ENCODE measurements at places on chromosomes 3 and 15.

DNA sequence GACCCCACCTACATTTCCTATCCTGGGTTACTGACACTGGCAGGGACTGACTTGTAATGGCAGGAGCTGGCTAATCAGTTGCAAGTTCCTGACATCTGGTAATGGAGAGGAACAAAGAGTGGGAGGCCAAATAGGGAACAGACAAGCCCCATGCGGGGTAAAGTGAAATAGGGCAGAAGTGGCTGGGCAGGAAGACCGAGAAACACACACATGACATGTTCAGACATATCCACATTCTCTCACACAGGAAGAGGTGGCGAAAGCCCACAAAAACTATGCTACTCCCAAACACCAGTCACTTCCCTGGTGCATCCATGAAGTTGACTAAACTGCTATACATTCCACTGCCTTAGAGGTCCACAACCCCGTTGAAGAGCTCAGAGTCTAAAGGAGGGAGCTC is 394.1 kb upstream of the TBL1XR1 start:
- DNase-seq: no peak

- no peak for DNase-seq
Measured at GRCh38 chr15:56530157-56530556, 65.2 kb upstream of the MNS1 start.

GRCh38 chr15:79820820-79821219 is 76.0 kb downstream of the MTHFS start:
- no peak for DNase-seq

- DNase-seq: no peak
Measured at GRCh38 chr3:141784531-141784930, 21.3 kb downstream of the GRK7 start.

DNA sequence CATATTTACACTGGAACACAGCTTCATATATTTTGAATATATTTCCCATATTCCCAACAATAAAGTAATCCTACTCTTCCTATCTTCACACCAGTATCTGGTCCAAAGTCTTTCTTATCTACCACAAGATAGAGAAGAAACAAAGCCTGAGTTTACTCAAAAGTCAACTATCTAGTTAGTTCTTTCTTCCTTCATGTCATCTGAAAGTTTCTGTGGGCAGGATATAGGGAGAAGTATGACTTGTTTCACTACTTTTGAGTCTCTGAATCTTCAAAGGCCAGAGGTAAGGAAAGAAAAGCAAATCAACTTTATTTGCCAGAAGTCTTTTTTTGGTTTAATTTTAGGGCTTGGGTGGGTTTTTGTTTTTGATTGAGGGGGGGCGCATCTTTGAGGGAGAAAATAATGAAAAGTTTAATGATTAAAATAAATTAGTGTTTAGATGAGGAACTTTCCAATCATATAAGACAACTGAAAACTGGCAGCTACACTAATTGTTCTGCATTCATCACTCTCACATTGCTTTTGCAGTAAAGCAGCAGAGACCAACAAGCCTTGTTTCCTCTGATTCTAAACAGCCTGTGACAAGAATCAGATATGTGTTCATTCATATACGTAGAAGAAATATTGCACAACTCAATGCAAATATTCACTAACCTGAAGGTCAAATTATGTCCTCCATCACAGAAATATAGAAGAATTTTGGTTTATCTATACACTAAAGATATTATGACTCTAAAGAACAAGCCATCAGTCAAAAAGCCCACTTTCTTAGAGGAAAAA is 421.4 kb downstream of the SHQ1 start:
- no peak for DNase-seq

DNA sequence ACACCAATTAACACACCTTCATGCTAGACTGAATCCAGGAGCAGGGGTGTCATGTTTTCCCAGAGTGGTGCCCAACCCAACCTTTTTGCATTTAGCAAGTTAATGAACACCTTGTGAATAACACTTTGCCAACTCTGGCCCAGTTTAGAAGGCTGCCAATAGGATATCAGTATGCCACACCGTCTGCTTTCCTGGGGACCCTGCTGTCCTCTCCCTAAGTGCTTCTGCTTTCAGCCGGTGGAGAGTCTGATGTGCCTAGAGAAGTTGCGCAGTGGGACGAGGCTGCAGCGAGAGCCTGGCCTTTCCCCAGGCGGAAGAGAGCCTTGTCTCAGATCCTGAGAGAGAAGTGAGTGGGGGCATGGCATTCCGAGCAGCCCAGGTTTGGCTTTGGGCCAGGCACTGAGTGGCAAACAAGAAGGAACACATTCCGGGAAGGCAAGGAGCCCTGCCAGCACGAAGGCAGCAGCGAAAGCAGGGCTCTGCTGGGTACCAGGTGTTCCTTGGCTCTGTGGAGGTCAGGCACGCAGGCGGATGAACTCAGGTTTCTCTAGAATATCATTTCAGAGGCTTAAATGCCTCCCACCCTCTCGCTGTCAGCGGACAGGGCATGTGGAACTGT is 36.9 kb downstream of the SENP8 start:
- DNase-seq: peak; percentile 85

GRCh38 chr15:67019069-67019468 is 46.3 kb upstream of the SMAD3 start:
- no peak for DNase-seq

- no peak for DNase-seq
Measured at GRCh38 chr3:125960066-125960424, 8.9 kb upstream of the ROPN1B start.

- DNase-seq: no peak
Measured at GRCh38 chr15:25721605-25721955, 141.5 kb downstream of the ATP10A start.

GRCh38 chr3:118692416-118692815 is 342.2 kb downstream of the IGSF11 start:
- DNase-seq: peak; percentile 4

DNA sequence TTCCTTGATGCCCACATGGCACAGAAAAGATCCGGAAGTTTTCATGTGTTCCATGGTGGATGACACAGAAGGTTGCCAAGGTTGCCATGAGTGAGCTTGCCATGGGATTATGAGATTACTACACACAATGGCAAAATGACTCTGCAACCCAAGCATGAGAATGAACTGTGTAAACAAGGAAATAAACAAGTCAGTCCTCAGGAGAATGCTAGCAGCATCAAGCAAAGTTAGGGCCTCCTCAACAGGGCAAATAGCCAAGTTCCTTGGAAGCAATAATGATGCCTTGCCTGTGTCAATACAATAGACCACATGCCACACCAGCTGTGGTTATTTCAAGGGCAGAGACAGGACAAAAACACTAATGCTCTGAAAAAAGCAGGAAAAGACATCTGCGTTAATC is 41.8 kb downstream of the AQR start:
- DNase-seq: no peak

- no peak for DNase-seq
Measured at GRCh38 chr3:64455351-64455750, 230.1 kb upstream of the PRICKLE2 start.

DNA sequence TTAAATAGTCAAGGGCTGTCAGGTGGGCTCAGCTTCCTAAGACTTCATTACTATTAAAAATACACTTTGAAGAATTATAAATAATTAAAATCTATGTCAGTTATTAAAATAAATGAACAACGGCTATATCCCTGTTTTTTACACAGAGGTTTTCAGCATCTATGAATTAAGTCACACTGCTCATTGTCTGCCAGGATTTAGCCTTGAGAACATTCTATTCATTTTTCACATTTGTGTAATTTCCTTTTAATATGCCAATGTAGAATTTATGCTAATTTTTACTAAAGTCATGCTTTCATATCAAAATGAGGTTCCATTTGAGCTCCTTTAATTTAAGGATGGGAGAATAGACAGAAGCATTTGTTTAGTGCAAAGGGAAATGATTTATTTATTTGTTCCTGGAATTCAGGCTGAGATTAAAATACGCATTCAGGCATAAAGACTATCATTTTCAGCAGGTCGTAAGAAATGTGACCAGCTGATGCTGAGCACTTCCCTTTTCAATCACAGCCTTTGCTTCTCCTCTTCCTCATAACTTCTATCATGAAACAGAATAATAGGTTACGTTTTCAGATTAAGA is 345.1 kb downstream of the MFSD1 start:
- DNase-seq: no peak

DNA sequence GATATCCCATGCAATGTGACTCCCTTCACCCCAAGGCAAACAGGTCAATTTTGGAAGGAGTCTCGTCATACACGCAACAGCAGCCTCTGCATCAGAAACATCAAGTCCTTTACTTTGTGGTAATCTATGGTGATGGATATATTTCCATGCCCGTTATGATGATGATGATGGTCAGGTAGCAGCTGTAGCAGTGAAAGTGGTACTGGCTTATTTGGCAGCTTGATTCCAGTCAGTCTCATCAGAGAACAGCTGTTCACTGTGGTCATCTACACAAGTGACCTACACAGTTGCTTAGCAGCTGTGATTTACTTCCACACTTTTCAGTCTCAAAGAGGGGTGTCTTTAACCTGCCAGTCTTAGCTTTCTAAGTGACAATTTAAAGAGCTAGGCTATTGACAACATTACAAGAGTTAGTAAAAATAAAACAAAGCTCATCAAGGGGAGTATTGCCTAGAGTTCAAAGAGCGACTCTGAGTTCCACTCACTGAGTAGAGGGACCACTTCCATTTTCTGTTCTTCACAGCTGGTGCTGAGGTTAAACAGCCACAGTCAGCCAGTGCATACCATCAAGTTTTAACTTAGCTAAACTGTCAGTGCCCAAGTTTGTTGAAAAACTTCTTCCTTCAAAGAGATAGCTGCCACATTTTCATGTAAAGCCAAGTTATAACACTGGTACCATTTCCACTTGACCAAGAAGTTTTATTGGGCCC is 587.4 kb upstream of the KCNMB2 start:
- DNase-seq: no peak

GRCh38 chr3:10982782-10983181 is 9.8 kb upstream of the SLC6A1 start:
- DNase-seq: no peak

GRCh38 chr15:79248183-79248582 is 34.3 kb upstream of the ANKRD34C start:
- no peak for DNase-seq

DNA sequence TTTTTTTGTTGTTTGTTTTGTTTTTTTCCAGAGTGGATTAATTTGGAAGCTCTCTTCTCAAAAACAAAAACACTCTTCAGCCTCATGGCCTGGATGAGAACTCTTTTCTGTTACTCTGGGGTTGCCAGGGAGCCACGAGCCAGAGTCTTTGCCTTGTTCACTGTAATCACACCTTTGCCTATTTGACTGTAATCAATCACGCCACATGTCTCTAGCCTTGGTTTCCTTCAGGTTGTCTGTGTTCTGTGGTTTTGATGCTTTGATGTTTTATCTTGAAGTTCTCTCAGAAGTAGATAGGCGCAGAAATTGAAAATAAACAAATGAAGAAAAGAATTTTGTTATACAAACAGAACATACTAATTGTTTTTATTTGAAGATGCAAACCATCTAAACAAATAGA is 62.3 kb upstream of the IGF1R start:
- no peak for DNase-seq

DNA sequence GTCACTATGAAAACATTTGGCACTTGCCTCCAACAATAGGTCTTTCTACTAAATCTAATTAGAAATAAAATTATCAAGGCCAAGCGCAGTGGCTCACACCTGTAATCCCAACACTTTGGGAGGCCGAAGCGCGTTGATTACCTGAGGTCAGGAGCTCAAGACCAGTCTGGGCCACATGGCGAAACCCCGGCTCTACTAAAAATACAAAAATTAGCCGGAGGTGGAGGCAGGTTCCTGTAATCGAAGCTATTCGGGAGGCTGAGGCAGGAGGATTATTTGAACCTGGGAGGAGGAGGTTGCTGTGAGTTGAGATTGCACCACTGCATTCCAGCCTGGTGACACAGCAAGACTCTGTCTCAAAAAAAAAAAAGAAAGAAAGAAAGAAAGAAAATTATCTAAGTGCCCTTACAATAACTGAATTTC is 1.6 kb upstream of the PLD1 start:
- no peak for DNase-seq

DNA sequence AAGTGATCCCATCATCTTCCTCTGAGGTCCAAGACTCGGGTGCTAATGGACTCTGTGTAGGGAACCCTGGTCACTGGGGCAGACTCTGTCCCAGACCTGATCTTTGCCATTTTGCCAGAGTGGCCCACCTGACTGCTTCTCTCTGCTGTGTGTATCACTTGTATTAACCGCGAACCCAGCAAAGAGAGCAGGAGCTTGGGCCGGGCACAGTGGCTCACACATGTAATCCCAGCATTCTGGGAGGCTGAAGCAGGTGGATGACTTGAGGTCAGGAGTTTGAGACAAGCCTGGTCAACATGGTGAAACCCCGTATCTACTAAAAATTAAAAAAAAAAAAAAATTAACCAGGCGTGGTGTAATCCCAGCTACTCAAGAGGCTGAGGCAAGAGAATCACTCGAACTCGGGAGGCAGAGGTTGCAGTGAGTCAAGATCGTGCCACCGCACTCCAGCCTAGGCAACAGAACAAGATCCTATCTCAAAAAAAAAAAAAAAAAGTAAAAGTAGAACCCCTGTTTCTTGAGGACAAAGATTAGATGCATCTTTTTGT is 32.9 kb upstream of the CYP11A1 start:
- no peak for DNase-seq

- DNase-seq: no peak
Measured at GRCh38 chr15:72358650-72359171, 17.1 kb downstream of the HEXA start.

GRCh38 chr3:142586803-142587406 is 8.4 kb upstream of the ATR start:
- peak; percentile 75 for DNase-seq

GRCh38 chr15:48090115-48090514 is 30.7 kb upstream of the SLC24A5 start:
- no peak for DNase-seq

GRCh38 chr15:65374821-65375401 is 2.9 kb downstream of the IGDCC3 start:
- no peak for DNase-seq
